ENCODE measurements at places on chromosomes 4 and X.

DNA sequence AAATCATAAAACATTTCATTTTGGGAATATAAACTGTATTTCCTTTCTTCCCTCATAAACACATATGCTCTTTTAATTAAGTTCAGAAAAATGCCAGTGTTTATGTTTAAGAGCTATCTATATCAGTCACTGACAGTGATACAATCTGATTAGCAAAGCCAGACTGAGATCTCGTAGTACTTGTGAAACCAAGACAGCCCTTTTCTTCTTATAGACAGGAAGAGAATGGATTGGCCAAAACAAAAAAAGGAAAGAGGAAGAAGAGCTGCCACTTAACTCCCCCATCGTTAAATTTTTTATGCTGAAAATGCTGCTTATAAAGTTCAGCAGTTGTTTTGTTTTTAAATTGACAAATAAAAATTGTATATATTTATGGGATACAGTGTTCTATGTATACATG, 87.4 kb downstream of the PLAC1 start:
- DNase-seq, result no peak

DNA sequence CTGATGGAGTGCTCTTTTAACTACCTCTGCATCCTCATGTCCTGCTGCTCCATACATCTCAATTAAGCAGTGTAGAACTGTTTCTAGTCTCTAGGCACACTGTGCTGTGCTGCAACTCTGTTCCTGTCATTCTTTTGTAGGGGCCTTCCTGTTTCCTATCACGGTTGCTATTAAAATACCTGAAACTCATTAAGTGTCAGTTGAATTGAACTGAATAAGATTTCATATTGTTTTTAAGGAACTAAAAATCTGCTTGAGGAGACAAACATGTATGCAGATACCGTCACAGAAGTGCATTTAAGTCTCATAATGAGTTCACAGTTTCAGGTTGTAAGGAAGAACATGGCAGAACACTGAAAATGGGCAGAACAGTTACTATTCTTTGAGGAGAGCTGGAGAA, 170.1 kb downstream of the LARP7 start:
- no peak for DNase-seq

GRCh38 chrX:112846187-112846586, 5.6 kb upstream of the AMOT start:
- no peak for DNase-seq

DNA sequence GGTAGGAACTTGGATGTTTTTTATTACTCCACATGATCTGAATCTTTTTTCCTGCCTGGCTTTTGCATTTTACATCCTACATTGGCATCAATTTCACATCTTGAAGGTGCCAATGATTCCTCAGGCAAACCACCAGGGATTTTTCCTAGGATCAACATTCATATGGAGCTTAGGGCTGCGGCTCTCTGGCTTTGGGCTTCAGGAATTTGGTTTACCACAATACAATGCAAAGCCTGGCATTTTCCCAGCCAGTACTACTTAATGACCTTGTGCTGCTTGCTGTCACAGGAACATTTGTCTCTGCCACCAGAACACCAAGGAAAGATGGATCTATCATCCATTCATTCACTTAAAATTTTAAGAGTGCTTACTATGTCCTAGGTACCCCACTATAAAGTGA, 180.7 kb downstream of the PDGFC start:
- DNase-seq, result no peak
